ENCODE measurements at places on chromosomes 16 and 17.

GRCh38 chr17:56891751-56892150, 22.1 kb downstream of the TRIM25 start:
- no peak for DNase-seq

GRCh38 chr17:41308251-41308917, 725 bp downstream of the KRTAP16-1 start:
- DNase-seq, result peak; percentile 34

GRCh38 chr17:57288040-57288772, 31.9 kb downstream of the MSI2 start:
- no peak for DNase-seq

DNA sequence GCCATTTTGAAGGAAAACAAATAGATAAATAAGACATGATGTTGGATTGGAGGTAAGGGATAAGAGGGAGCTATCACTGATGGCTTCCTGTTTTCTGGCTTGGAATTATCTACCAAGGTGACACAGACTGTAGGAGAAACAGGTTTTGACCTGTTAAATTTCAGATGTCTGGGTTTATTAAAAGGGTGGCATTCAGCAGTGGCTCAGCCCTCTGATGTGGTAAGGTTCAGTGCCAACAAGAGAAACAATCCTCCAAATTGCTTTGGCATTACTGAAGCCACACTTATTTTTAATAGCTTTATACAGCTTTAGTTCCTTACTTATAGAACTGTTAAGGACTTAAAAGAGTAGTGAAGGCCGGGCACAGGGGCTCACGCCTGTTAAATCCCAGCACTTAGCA, 37.0 kb upstream of the AKAP1 start:
- no peak for DNase-seq

DNA sequence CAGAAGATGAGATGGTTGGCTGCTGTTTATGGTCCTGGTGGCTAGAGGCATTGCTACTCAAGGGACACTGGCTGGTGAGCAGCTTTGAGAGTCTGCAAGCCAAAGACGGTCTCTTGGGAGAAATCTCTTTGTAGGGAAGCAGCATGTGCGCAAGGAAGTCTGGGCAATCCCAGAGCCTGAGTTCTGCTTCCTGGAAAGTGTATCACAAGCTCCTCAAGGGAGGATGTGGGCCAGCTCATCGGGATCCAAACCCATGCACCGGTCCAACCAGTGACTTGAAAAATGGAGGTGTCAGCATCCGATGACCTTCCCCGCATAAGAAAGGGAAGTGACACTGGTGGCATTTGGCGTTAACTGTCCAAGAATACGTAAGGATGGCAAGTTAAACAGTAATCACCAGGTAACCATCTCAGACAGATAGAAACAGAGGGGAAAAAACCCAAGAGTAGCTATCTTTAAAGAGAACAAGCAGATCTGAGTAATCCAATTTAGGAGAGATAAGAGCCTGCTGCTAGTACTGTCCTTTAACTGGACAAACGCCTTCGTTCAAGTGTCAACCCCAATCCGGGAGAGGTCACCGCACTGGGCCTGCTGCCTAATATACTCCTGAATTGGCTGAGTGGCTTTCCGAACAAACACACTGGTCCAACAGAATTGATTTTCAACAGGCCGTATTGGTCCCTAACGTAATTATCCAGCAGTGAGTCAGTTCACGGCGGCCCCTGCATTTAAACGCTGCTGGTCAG, 303.0 kb upstream of the ZFHX3 start:
- no peak for DNase-seq

DNA sequence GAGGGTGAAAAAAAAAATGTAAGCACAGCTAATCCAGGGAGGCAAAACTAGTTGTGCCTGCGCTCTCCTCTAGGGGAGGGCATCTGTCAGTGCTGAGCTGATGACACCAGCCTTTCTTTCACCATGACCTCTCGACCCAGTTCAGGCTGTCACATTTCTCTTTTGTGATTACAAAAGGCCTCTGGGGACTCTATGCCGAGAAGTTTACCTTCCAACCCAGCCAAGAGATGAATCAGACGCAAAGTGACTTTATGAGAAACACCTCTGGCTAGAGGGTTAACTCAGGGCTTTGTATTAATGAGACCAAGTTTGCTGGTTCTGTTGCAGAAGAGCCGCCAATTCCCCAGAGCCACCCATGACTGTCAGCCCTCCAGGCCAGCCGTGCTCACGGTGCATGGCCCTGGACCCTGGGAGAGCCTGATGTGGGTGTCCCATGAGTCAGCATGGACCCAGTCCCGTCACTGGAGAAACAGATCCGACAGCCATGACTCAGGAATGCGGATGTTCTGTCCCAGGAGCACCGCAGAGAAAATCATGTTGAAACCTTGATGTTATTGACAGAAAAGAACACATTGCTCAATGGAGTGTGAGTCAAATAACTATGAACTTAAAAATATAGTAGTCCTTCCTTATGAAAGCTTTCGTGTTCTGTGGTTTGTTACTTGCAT, 437.2 kb downstream of the HS3ST3B1 start:
- DNase-seq, result peak; percentile 73

DNA sequence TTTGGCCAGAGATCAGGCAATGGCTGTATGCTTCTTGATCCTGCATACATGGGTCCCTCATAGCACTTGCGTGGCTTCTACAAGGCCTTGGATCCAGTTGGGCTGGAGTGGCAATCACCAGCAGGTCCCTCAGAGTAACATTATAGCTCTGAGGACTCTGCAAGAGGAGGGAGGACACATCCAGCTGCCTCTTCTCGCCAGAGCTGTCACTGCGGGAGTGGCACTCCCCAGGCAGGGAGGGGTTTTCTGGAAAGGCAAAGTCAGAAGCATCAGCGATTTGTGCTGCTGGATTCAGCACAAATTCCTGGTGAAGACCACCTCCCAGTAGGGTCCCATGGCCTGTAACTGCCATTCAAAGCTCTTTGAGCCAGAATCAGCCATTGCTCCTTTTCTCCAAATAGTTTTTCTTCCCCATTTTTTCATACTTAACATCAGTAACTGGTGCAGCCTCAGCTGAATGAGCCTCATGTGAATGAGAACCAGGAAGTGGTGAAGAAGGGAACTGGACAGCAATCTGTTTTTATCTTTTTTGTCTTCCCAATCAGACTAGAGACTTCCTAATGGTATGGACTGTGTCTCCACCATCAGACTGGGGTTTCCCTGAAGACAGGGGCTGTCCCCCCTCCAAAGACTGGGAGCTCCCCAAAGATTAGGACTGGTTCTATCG, 40.6 kb upstream of the HOXB13 start:
- no peak for DNase-seq

DNA sequence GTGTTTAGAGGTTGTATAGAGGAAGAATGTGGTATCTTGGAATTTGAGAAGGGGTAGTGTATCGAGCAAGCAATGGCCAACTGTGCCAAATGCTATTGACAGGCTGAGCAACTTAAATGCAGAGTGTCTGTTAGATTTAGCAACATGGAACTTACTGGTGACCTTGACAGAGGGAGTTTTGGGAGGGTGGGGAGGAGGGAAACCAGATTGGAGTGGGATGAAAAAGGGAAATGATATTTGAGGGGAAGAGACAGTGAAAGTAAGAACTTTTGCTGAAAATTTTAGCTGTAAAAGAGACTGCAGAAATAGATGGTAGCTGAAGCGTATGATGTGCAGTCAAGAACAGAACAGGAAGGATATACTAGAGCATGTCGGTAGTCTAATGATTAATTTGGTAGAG, 1.1 kb downstream of the LRRC36 start:
- DNase-seq, result no peak

DNA sequence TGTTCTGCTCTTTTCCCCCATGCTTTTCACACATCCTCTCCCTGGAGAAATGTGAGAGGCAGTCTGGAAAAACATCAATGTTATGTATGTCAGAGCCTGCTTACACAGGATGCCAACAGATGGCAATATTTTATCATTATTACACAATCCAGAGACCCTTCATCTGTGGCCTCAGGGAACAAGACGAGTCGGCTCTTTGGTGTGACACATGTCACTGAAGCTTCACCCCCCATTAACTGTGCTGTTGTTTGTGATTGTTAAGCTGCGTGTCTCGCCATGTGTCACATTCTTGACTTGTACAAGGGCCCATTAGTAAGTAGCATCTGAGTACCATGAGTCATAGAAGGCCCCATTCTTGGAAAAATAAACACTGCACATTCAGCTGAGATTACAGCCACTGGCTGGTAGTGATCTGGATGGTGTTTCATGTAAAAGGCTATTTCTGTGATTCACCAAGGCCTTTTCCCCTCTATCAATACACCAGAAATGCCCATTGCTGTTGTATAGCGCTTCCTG, 682.1 kb upstream of the SOX9 start:
- peak; percentile 93 for DNase-seq

- no peak for DNase-seq
Observed at GRCh38 chr17:79066963-79067362, 7.7 kb upstream of the ENGASE start.

DNA sequence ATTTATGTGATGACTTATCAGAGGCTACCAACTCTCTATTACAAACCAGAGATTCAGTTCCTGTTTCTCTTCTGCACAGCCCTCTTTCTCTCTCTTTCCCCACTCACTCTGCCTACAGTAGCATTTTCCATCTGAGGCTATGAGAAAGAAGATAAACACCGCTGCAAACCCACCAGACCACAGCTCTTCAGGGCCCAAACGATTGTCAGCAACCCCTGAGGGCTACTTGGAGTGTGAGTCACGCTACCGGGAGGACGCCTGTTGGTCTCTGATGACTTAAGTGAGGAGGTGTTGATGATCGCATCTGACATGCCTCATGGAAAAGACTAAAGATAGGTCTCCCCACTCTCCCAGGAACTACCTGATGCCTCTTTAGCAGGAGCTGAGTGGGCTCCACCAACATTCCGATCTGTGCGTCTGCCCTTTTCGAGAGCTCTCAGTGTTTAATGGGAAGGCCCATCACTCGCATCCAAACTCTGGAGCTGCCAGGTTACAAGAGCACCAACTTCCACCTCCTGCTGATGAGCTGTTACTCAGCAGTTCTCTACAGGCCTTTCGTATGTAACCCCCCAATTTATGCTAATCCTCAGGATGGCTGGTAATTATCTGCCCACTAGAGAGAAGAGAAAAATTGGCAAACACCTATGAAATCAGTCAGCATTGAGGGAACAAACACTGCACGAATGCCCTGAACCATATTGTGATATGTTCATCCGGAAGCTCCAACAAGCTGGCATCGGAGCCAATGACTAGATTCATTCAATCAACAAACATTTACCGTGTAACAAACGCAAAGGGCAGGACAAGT, 9.2 kb downstream of the GRIN2A start:
- peak; percentile 20 for DNase-seq

GRCh38 chr16:58306327-58306726, 11.5 kb upstream of the PRSS54 start:
- DNase-seq, result no peak

DNA sequence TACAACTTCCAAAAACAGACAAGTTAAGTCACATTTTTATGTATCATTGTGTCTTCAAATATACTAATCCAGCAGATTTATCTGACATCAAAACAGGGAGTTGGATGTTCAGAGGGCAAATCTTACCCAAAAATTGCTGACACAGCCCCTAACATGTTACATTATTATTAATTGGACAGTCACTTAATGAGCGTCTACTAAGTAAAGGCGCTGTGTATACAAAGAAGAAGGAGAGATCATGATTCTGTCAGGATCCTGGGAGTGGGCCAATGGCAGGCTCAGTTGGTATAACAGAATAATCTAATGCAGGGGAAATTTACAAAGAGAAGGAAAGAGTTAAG, 18.4 kb upstream of the CD300E start:
- DNase-seq, result no peak

- no peak for DNase-seq
Observed at GRCh38 chr17:51846566-51846965, 311.9 kb downstream of the CA10 start.

- no peak for DNase-seq
Observed at GRCh38 chr17:7839876-7840261, 5.9 kb downstream of the KDM6B start.

DNA sequence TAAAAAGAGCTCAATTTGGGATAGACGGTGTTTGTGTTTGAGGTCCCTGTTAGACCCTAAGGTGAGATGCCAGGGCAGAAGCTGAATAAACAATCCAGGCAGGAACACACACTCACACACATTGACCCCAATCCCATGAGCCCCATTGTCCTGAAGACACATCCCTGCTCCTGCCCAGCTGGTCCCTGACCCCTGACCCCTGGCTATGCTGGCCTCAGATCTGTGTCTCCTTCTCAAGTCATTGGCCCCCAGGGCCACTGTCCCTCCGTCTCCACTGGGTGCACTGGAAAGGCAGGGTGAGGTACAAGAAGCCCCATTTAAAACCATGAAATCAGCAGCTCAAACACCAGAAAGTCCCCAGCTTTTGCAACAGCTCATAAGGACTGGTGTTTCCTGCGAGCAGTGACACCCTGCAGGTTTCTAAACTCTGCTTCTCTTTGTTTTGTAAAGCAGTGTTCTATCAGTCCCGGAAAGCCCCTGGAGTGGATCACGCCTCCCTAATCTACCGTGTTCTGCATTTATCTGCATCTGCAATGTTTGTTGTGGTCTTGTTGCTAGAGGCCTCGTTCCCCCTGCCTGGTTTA, 18.0 kb upstream of the ASGR2 start:
- DNase-seq, result no peak

DNA sequence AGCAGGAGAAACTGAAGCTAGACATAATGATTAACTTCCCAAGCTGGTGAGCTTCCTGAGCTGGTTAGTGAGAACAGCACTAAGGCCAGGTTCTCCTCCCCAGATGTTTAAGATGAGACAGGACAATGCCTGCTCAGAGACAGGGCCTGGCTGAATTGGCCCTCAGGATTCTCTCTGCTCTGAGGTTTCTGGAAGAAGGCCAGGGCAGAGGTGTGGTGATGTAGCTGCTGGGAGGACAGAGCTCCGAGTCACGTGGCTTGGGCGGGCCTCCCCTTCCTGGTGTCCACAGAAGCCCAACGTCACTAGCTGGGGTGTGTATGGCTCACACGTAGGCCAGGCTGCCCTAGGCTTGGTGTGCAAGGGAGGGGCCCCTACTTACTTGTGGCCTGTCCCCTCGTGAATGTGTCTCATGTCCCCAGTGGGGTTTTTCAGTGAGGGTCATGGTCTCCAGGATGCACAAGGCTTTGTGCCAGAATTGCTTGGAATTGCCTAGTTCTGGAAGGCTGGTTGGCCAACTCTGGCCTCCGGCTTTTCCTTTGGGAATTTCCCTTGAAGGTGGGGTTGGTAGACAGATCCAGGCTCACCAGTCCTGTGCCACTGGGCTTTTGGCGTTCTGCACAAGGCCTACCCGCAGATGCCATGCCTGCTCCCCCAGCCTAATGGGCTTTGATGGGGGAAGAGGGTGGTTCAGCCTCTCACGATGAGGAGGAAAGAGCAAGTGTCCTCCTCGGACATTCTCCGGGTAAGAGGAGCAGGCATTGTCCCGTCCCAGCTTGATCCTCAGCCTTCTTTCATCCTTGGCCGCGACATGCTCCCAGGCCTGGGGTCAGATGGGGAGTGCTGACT, 3.4 kb downstream of the NOD2 start:
- DNase-seq, result peak; percentile 37

GRCh38 chr16:57592591-57593003, 35.8 kb upstream of the ADGRG1 start:
- no peak for DNase-seq

Measured in RCC 7860 (cell line).